ENCODE measurements at places on chromosomes 5 and 9.
A peak's percentile ranks its signal among the peaks of the same experiment; 100 is the strongest.

- peak; percentile 31 for DNase-seq
These were observed 42.9 kb upstream of the HAND1 start for GRCh38 chr5:154520861-154521453.

- no peak for DNase-seq
These were observed 39.7 kb upstream of the CDKN2AIPNL start for GRCh38 chr5:134451225-134451935.

- DNase-seq: peak; percentile 68
These were observed 60.8 kb upstream of the KLF9 start for GRCh38 chr9:70475211-70475610.

DNA sequence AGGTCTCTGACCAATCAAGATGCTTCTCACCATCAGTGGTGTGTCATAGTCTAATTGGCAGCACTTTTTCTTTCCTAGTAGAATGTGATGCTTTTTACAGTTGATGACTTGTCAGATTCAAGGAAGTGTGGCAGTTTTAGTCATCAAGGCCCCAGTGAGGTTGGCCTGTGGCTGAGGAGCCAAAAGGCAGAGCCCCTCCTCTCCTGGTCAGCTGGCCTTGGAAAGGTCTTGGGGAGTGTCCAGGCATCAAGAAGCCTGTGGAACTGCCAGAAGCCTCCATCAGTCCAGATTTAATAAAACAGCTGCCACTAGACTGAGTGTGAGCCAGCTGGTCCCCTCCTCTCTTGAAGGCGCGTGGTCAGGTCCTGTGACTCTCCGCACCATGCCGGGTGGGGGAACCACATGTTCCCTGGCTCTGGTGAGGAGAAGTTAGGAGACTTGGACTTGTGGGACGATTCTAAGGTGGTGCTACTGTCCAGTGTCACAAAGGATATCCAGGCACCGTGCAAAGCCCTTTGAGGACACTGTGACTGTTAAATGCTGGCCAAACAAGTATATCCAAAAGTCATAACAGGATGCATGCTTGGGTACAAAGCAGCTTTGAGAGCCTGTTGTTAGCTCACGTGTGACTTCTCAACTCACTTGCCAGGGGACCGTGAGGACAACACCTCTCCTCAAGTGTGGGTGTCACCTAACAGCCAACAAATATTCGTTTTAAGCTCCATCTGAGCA lies 6.1 kb upstream of the ANGPTL2 start:
- peak; percentile 76 for DNase-seq

- no peak for DNase-seq
These were observed 148.5 kb downstream of the KIAA0825 start for GRCh38 chr5:94469894-94470329.

DNA sequence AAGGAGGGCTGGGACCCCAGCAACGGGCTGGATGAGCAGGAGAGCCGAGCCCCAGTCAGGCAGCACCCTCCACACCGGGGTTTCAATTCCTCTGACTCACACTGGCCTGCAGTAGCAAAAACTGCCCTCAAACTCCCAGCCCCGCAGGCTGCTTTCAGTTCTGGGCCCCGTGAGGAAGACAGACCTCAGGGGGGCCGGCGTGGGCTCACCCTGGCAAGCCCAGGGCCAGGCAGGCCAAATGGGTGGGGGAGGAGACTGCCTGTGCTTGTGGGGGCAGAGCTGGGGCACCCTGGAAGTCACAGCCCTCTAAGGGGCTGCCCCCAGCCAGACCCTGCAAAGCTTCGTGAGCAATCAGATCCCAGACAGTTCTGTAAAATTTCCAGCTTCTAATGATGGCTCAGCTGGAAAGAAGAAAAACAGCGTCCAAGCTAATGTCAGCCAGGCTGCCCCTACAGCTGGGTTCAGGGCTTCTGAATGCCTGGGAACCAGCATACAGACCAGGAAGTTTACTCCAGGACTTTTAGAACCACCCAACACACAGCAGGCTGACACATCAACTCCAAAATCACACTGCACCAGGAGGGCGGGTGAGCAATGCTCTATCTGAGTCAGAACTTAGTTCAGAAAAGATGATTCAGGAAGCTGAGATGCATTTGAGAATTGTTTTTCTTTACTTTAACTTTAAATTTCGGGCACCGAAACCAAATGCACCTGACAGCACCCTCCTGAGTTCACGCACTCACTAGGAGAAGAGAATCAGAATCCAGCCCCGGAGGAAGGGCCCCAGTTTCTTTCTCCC lies 34.7 kb downstream of the LPCAT1 start:
- peak; percentile 75 for DNase-seq

GRCh38 chr5:150461231-150461630 lies 11.7 kb upstream of the RPS14 start:
- DNase-seq: no peak

Measured in kidney tubule cell (primary cell).